ENCODE measurements at places on chromosomes 5 and 9.

GRCh38 chr9:132982458-132982857 is 4.0 kb downstream of the GFI1B start:
- no peak for DNase-seq

GRCh38 chr9:128819716-128820664 is 1.7 kb downstream of the ENDOG start:
- DNase-seq, result peak; percentile 26

GRCh38 chr9:133342570-133342969 is 5.4 kb downstream of the MED22 start:
- DNase-seq, result no peak

- no peak for DNase-seq
These were observed 249.7 kb upstream of the MAP3K1 start for GRCh38 chr5:56565644-56566043.

GRCh38 chr5:55160493-55161209 is 680 bp downstream of the GPX8 start:
- no peak for DNase-seq

DNA sequence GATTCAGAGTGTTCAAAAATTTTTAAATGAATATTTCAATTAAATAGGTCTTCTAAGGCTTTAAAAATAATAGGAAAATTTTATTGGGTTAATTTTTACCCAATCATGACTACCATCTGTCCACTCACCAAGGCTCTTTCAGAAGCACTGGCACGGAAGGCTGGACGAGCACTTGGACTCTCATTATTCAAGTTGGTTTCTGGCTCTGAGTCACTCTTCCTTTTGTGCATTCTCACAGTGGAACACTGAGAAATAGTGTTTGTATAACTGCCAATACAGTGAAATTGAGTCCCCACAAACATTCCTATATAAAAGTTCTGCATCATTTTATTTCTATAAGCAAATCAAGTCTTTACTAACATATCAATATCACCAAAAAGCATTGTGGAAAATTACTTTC is 1149.0 kb downstream of the EFNA5 start:
- no peak for DNase-seq

- no peak for DNase-seq
These were observed 31.0 kb downstream of the TTC1 start for GRCh38 chr5:160039810-160040470.

DNA sequence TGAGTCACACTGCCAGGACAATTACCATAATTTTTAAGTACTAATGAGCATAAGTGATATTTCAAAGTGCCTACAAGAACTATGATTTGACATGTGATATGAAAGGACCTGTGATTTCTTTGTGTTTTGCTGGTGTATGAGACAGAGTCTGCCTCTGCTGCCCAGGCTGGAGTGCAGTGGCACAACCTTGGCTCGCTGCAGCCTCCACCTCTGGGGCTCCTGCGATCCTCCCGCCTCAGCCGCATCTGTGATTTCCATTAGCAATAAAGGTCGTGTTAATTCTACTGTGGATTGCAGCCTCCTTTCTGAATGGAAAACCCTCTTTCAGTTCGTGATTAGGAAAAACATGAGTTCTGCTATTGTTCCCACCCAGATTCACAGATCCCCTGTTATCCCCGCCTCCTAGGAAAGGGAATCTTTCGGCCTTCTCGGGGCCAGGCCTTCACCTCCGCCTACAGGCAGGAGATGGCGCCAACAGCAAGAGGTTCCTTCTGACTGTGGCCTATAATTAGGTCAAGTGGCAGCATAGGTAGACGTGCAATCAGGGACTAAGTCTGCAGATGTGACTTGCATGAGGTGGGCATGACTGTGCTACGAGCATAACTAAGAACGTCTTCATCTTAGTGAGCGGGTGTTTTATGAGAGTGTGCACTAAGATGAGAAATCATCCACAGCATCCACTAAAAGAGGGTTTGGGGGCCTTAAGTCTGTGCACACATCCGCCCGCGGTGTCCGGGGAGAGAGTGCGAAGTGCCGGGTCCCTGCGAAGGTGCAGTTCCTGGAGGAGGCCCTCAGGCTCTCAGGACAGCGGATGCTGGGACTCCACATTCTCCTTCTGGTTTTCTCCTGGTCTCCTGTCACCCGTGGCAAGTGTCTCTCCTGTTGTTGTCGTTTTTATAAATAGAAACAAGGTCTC is 23.1 kb downstream of the TRIM7 start:
- DNase-seq, result no peak

DNA sequence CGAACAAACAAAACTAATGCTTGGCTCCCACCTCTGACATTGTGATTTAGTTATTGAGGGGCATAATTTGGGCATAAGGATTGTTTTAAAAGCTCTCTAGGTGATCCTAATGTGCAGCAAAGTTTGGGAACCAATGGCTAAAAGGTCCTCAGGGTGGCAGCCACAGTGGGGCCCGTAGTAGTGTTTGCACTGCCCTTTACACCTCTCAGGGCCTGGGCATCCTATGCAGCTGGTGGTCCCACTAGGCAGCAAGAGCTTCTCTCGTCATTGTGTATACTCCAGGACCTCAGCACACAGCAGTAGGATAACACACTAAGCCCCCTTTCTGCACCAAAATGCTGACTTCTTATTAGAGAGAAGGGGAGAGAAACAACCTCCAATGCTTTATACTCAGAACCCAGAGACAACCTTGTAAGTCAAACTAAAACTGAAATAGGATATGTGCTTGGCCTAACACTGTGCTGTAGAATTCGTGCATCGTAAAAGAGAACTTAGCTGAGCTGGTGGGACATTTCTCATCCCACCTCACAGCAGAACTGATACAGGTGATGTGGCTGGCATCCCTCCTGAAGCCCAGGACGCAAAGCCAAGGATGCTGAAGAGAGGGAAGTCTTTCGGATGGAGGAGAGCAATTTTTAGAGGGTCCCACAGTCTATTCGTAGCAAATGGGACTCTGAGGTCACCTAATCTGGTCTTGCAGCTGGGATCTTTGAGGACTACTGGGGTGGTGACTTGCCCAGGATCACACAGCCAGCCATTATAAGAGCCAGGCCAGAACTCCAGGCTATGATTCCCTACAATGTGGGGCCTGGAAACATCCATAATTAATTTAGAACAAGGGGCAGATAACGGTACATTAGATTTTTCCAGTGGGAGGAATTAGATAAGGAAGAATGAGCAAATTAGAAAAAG is 1.2 kb downstream of the GLRX start:
- no peak for DNase-seq

DNA sequence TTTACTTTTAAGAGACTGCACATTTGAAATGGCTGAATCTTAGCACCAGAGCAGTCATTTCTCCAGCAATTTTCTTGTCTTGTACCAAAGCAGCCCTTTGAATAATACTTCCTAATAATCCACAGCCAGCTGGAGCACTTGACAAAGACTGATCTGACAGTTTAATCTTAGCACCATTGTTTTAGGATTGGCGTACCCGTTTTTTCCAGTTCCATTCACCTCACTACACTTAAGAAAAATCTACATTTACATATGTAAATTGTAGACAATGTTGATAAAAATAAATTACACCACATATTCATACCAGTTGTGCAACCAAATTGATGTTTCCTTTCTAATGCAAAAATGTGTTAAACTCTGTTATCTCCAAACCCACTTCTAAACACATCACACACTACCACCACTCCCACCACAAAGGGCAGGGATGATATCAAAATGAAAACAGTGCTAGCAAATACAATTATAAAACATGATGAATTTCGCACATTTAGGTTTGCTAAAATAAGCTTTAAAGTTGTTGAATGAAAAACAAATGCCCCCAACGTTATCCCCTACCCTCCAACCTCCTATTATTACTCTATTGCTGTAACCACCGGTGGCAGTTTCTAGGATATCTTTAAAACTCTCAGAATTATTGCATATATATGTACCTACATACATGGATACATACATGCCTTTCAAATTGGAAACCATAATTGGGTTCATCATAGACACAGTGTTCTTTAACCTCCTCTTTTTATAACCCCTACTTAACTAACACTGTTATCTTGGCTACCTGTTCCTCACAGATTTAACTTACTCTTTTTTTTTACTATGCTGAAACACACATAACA is 21.5 kb downstream of the SERINC5 start:
- no peak for DNase-seq

- no peak for DNase-seq
These were observed 55.0 kb upstream of the KCNMB1 start for GRCh38 chr5:170444181-170444580.

- no peak for DNase-seq
These were observed 158.1 kb downstream of the HACD4 start for GRCh38 chr9:20873240-20873865.

- DNase-seq, result peak; percentile 49
These were observed 814.2 kb upstream of the ZNF608 start for GRCh38 chr5:125560476-125561225.

- no peak for DNase-seq
These were observed 6.4 kb downstream of the ZNF608 start for GRCh38 chr5:124740071-124740470.

DNA sequence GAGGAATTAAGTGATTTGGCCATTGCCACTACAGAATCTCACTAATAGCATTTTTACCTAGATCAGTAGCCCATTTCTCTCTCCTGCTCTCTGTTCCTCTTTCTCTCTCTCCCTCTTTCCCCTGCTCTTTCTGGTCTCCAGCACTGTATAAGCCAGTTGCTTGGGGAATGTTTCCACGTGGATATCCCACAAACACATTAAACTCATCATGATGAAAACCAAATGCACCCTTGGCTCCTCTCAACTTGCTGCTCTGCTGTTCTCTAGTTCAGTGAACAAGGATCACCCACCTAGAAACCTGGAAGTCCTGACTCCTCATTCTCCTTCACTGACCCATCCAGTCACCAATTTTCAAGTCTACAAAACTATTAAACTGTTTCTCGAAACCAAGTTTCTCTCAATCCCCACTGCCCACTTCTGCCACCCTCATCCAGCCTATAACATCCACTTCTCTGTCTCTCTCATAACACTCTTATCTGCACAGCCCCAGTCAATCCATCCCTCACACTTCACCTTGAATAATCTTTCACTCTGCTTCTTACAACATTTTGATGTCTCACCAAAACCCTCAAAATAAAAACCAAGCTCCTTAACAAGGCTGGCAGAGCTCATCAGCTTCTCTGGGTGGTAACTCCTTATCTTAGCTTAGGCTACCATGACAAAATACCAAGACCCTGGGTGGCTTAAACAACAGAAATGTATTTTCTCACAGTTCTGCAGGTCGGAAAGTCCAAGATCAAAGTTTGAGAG is 79.3 kb downstream of the ARL15 start:
- no peak for DNase-seq

DNA sequence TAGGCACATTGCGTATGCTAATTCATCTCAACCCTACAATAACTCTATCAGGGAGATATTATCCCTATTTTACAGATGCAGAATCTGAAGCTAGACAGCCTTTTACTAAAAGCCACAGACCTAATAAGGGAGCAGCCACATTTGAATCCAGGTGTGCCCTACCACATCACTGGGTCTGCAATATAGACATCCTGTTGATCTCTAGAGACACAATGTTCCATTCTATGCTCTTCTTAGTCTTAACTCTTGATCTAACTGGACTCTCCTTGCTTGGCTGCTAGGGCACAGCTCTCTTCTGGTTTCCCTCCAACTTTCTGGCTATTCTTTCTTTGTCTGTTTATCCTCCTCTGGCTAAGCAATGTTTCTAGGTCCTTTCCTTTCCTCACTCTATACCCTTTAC is 1.4 kb upstream of the SPATA6L start:
- no peak for DNase-seq

DNA sequence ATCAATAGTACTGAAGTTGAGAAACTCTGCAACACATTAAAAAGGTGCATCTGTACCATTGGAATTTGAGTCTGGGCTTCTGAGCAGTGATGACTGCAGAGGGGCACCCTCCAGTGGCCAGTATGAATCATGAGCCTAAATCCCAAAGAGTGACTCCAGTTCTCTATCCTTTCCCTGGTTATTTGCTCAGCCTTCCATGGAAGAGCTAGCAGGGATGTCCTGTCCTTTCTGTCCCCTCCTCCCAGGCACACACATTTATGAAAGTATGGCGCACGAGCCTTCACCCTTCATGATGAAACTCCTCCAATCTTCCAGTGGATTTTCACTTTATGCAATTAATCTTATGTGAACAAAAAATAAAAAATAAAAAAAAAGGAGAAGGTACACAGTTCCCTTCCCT is 81.0 kb downstream of the ESM1 start:
- DNase-seq, result no peak

DNA sequence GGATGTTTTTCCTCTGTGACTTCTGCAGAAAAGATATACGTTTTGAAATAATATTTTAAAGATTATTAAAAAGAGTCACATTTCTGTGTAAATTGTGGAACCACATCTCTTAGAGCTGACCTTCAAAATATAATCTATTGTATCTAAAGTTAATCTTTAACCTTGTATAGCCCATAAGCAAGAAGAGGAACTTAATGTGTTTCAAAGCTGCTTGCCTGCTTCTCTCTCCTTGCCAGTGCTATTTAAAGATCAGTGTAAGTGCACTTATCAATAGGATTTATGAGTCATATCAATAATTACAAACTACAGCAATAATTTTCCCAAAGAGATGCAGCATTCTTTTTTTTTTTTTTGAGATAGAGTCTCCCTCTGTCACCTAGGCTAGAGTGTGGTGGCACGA is 29.4 kb upstream of the GDA start:
- DNase-seq, result no peak

- no peak for DNase-seq
These were observed 3.8 kb downstream of the NUP214 start for GRCh38 chr9:131129183-131129582.

DNA sequence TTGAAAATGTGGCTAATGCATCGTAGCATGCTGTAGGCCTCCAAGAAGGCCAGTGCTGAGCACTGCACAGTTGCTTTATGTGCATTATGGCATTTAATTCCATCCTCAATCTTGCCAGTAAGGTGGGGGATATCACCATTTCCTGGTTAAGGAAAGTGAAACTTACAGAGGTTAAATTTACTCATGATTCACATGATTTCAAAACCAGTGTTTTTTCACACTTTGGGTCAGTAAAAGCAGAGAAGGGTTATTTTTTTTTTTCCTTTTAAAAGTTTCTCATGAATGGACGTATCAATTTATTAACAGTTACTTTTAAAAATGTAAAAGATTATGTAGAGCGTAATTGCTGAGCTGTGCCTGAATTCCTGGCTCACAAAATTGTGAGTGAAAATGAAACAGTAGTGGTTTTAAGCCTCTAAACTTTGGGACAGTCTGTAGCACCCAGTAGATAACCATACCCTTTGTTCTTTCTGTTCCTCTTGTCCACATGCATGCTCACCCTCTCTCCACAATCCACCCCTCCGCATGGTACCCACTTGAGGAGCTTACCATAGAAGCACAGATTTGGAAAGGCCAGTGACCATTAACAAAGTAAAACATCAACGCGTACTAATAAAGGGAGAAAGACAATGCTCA is 21.2 kb downstream of the MAST4 start:
- DNase-seq, result no peak

GRCh38 chr9:29564564-29564963 is 1991.3 kb upstream of the C9orf72 start:
- DNase-seq, result no peak

- no peak for DNase-seq
These were observed 97.2 kb downstream of the SH3TC2 start for GRCh38 chr5:148965511-148966265.

GRCh38 chr9:68966496-68966944 is 47.4 kb downstream of the PRKACG start:
- no peak for DNase-seq

Data from NCI-H2029 treated with DMSO at 0.1 percent for 48 hours (cell line).